NCI-H2081 treated with DMSO at 0.1 percent for 48 hours (cell line): ENCODE measurements at places on chromosomes 5 and 9.

DNA sequence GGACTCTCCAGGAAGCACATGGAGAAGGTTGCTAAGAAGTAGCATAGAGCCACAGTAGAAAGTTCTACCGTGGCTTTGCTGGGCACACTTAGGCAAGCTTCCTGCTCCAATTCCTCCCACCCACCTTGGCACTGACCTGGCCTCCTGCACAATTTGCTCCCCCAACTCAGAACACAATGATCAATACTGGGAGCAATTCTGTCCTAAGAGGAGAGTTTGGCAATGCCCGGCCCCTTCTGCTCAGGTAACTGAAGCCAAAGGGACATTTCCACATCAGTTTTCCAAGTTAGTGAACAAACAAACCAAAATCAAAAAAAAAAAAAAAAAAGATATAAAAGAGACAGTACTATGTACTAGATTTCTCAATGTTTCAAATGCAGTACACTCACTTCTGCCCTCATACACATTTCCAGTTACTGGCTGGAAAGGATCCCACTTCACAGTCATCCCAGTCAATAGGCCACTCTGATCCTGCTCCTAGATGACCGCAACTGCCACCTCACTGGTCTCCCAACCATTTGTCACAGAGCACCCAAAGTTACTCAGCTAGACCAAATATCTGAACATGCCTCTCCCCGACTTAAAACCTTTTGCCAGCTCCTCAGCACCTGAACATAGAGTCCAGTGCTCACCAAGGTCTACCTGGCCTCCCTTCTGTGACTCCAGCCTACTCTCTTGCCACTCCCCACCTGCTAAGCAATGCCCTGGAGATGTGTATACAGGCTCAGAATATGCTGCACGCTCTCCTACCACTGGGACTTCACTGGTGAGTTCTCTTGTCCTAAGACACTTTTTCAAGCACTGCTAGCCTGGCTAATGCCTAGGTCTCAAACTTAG, 21.3 kb downstream of the ABCA1 start:
- DNase-seq = no peak

- DNase-seq = no peak
Observed at GRCh38 chr9:27090711-27091110, 18.3 kb upstream of the TEK start.

DNA sequence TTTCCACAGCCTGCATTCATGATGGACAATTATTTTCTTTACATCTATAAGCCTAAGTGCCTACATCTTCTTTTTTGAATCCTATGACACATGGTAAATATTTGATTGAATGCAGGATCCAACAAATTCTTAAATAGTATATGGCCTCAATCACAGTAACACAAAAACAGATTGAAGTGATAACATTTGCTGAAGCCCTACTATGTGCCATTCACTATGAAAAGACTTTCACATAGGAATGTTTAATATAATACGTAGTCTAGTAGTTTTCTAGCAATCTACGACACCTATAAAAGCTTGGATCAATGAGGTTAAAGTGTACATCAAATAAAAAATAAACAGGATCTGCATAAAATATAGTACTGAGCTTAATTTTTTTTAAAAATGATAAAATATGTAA, 231.0 kb downstream of the AP3B1 start:
- DNase-seq = no peak

GRCh38 chr9:126154869-126155268, 171.8 kb upstream of the MVB12B start:
- no peak for DNase-seq

- DNase-seq = peak; percentile 92
Observed at GRCh38 chr5:20610681-20611080, 622.7 kb upstream of the CDH18 start.

DNA sequence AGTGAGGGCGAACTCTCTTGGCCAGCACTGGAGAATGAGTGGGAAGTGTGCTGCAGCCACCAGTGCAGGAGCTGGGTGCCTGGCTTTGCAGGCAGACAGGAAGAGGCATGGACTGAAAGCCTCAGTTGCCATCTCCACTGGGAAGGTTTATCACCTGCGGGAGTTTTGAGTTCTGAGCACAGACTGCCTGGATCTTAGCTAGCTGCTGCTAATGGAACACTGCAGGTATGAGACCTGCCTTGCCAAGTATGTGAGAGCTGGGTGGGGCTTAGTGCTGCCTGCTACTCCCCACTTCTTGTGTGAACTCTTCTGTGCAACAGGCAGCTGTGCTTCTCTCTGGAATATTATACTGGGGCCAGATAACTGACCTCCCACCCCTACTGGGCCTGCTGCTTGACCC, 424.1 kb downstream of the TLR4 start:
- DNase-seq = no peak

DNA sequence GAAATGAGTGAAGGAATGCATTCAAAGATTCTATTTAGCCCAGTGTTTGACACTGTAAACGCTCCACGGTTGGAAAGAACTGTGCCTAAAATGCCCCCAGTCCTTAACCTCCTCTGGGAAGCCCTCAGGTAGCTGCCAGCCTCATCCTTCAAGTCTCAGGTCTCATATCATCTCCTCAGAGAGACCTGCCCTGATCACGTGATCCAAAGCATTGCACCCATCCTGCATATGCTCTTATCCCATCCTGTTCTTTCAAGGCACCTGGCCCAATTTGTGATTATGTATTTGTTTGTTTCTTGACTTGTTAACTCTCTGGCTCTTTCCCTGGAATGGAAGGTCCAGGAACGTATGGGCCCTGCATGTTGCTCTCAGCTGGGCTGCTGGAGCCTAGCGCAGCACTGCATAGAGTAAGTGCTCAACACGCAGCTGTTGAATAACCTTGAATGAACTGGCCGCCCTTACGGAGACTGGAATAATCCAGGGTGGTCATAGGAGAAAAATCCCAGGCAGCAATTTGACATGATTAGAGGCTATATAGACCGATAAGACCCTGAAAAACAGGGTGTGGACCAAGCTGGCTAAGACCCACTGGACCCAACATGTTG, 8.7 kb downstream of the C1QTNF2 start:
- no peak for DNase-seq

DNA sequence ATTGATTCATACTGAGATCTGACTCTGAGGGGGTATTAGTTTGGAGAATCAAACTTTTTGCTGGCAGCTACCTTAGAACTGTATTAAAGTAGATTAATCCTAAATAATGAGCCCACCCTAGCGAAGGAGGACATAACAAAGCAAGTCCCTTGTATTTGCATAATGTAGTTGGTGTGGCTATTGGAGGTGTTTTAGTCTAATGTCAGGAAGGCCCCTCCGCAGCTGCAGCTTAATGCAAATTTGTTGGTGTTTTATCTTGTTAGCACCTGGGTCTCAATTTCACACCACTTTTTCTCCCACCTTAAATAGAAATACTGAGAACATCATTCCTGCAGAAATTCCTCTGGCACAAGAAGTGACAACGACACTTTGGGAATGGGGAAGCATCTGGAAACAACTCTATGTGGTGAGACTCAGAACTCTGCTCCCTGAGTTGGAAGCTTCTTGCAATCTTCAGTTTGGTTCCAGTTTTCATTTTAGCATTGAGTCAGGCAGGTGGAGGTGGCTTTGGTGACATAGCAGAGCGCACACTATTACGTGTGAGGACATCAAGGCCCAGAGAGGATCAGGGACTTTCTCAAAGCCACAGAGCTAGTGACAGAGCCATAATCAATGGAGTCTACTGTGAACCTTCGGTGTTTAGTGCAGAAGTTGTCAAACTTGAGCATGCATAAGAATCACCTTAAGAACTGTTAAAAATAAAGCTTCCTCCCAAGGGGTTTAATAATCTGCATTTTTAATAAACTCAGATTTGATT, 33.9 kb downstream of the DOCK2 start:
- no peak for DNase-seq

- no peak for DNase-seq
Observed at GRCh38 chr5:77301447-77301883, 91.0 kb downstream of the PDE8B start.

GRCh38 chr5:1112596-1113331, 901 bp upstream of the SLC12A7 start:
- peak; percentile 49 for DNase-seq

DNA sequence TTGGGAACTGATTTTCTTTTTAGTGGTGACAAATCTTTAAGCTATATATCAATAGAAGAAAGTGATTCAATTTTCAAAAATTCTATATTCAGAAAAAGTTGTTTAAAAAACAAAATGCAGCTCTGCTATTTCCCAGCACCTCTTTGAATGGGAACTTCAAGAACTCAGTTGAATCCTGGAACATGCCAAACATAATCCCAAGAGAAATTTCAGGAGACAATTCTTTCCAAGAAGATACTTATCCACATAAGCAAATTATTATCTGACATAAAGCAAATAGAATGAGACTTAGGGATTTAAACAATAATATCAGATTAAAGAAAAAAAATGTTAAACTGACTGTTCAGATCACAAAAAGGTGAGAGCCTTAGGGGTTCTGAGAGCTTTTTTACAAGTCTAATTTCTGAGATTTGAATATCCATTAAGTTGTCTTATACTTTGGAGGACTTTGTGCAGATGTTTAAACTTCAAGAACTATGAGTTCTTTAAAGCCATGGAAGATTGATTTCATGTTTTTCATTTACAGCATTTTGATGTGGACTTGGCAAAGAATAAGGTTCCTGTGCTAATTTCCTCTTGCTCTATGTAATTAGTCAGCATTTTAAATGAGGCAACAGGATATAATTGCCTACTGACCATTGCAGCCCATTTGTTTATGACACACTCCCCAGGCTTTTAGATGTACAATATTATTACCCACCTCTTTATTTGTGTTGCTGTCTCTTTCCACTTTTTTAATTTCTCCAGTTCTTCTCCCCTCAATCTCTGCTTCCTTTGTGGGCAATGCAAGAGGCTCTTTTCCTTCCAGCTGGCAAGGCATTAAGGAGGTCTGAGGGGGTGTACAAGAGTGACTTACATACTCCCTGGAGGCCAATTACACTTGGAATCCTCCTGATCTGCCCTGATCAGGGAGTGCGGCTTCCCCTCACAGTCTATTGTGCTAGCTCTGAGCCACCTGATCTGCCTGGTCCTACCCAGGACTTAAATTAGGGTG, 419.1 kb downstream of the NR2F1-AS1 start:
- no peak for DNase-seq

- DNase-seq = no peak
Observed at GRCh38 chr9:16809912-16810610, 60.4 kb downstream of the BNC2 start.

- DNase-seq = no peak
Observed at GRCh38 chr9:8980496-8981013, 1181.0 kb upstream of the DMAC1 start.

- no peak for DNase-seq
Observed at GRCh38 chr5:135986891-135987401, 32.2 kb upstream of the LECT2 start.

DNA sequence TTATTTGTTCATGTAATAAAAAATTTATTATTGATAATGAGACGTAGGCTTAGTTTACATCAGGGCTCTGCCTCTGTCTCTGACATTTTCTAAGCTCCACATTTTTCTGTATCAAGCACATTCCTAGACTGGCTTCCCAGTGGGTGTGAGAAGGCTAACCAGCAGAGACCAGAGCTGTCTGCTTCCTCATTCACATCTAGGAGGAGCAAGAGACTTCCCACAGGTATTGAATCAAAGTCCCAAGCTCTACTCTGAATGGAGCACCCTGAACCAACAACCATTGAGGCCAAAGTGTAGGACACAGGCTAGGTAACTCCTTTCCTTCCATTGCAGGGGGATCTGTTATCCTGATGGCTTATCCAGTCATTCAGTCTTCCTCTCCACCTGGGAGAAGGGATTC, 72.4 kb downstream of the PARP8 start:
- DNase-seq = no peak

DNA sequence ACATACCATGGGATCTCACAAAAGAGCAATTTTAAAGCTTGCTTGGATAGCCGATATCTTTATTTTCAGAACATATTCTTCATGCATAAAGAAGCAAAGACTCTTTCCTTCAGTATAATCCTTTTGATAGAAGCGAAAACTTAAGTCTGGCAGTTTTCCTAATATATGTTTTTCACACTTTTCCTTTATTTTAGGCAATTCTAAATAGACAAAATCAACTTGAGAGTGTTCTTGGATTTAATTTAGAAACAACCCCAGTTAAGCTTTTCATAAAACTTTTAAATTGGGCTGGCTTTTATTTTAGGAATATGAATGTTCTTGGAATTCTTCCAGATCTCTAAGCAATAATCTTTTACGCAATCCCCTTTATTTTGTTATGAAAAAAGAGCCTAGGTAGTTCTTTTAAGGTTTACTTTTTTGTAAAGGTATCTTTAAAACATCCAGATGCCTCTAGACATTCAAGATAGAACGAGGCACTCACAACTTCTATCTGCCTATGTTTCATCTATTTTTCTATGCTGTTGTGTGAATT, 51.5 kb upstream of the HSPB3 start:
- no peak for DNase-seq

GRCh38 chr5:114636271-114636670, 274.4 kb downstream of the KCNN2 start:
- DNase-seq = no peak

GRCh38 chr9:104776797-104777196, 12.9 kb downstream of the NIPSNAP3B start:
- no peak for DNase-seq

DNA sequence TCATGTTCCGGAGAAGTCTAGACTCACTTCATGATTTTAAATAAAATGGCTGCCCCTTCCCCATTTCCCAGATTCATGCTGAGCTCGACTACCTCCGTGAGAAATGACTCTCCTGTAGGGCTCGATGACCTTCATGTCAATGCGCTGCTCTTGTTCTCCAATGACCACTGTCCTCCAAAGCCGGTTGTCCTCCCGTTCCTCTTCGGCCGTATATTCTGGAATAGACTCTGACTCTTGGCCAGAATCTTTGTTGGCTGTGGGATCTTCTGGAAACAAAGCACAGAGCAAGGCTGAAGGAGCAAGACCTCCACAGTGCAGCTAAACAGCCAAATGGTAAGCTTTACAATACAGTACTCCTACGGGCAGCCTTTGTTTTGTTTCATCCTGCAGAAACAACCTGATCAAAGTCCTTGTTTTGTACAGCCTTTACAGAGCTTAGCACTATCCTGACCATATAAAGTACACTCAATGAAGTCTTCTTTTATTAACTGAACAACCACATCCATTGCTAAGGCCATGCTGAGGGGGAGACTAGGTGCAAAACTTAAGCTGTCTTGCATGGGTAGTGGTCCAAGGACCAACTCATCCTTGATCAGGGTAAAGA, 119.5 kb upstream of the PCA3 start:
- no peak for DNase-seq

GRCh38 chr5:149961957-149962409, 1.4 kb downstream of the SLC26A2 start:
- DNase-seq = peak; percentile 2

DNA sequence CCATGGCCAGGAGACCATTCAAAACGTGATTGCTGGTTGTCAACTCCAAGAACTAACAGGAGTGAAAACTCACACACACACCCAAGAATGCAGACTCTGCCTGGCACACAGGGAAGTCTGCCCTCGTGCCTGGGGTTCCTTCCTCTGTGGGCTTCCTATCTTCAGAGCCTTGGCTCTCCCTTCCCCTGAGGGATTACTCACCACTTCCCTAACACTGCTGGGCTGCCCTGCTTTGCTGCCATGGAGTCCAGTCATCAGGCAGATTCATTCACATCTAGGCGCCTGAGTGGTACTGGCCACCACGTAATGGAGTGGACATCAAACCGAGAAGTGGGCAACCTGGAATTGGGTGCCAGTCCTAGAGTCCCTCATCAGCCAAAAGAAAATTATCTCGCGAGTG, 76.4 kb upstream of the PRSS3 start:
- no peak for DNase-seq

- DNase-seq = no peak
Observed at GRCh38 chr9:87433853-87434252, 63.8 kb upstream of the DAPK1 start.
